Stimulated activated CD4-positive, alpha-beta T cell treated with anti-CD3 and anti-CD28 coated beads, Interleukin-2, amount 100 ng/mL, for 4 hours (primary cell): ENCODE measurements at places on chromosomes 6 and 20.

DNA sequence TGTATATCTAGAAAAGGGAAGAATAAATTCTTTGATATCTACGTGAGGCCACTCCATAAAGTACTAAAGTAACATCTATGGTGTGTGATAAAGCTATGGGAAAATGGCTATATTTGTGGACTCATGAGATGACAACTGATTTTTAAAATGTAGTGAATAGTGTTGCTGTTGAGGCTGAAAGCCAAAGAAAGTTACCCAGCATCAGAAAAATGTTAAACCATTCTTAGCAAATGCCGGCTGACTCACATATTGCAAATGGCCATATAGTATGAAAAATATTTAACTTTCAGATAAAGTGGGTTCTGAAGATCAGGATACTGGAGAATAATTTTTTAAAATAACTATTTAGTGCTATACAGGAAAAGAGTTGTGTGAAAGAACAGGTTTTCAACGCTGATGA, 129.9 kb upstream of the GRIK2 start:
- DNase-seq = no peak

DNA sequence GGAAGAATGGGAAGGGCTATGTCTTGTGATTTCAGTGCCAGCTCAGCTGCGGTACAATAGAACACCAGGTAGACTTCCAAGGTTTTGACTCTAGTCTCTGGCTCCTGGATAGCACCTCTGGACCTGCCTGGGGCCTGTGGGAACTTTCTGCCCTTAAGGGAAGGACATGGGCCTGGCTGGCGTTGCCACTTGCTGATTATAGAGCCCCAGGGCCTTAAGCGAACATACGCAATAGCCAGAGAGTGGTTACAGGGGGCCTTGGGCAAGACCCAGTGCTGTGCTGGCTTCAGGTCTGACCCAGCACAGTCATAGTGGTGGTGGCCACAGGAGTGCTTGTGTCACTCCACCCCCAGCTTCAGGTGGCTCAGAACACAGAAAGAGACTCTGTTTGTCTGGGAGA, 131.1 kb upstream of the COL21A1 start:
- DNase-seq = no peak

DNA sequence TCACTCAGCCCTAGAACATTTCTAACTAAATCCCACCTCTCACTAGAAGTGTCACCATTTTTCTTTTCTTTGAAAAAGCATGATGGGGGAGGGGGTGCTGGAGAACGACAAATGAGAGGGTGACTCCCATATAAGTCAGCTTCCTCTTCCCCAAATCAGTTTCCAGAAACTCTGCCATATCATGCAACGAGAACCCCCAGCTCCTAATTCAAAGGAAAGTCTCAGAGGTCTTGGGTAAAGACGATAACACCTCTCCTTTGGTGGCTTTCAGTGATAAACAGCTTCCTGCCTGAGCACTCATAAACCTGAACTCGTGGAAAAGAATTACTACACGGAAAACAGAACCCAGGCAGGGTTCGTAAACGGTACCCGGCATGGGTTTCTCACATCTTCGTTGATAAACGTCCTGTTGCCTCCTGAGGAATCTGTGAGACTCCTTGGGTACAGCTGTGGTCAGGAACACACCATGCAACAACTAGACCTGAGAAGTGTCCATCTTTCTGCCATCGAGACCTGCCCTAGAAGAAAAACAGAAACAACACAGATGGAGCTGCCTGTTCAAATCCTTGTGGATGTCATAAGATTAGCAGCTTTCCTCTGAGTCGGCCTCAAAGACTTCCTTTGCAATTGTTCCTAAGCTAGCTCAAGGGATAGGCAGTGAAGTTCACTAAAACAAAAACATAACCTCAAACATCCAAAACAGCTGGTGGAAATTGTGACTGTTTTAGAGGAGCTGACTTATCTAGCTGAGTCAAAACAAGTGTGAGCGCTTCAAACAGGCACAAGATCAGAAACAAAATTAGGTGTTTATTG, 185.8 kb upstream of the PRDM1 start:
- peak; percentile 3 for DNase-seq

DNA sequence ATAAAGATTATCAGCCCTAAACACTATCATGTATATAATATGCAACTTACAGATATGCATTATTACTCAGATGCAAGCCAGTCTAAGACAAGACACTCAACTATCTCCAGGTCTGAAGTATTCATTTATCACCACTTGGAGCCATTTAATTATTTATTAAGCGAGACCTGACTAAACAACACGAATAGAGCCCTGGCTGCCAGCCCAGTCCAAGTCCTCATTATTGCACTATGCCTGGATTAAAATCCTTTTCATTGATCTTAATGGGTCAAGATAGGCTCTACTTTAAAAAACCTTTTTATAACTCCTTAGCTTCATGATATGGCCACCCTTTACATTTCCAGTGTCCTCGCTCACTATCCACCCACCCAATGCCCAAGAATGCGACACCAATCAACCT, 183.1 kb upstream of the MARCKS start:
- DNase-seq = no peak

DNA sequence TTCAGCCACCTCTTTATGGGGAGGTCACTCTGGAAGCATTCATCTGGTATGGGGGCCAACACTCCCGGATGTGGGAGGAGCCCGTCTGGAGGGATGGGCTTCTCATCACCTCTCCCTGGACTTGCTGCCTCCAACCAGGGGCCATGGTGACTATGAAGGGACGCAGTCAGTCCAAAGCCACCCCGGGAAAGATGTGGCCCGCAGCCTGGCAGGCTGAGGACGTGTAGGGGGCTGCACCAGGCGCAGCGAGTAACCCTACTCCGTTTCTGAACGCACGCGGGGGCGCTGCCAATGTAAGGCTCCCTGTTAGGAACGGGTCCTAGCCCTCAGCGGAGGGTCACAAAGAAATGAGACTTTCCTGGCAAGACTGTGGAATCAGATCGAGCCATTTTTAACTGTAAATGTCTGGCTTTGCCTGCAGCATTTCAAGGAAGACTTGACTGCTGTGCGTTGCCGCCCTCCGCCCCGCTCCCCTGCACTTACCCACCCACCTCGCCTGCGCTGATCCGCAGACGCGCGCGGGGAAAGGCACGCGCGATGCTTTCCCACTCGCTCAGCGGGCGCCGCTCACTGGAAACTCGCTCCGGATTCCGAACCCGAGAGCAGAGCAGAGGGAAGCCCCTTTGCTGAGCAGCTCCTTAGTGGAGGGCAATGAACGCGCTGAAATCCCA, 55.1 kb downstream of the IL20RA start:
- no peak for DNase-seq

GRCh38 chr6:170434821-170435155, 118.3 kb downstream of the PSMB1 start:
- no peak for DNase-seq

DNA sequence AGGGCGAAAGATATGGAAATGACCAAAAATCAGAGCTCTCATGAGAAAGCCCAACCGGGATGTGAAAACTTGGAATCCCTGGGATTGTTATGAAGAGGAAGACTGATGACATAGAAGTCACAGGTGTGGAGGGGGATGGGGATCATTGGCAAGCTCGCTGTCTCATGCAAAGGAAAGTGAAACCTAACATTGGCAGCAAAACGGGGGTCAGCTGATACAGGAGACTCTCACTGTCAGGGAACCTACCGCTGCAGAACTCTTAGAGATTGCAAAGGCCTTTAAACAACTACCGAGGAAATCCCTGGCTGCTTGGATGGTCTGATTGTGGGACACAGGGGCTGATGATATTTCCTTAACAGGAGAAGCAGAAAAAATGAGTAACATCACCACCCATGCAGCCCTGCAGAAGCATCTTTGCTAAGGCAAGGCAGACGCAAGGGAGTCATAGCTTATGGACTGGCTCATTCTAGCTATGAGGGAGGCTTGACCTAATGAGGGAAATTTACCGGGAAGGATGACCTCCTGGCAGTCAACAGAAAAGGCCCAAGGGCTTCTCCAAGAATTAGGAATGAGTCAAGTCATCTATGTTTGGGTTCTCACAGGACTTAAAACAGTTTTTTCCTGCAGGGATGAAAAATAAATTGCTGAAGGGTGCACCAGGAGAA, 7.0 kb downstream of the MUC21 start:
- peak; percentile 8 for DNase-seq

DNA sequence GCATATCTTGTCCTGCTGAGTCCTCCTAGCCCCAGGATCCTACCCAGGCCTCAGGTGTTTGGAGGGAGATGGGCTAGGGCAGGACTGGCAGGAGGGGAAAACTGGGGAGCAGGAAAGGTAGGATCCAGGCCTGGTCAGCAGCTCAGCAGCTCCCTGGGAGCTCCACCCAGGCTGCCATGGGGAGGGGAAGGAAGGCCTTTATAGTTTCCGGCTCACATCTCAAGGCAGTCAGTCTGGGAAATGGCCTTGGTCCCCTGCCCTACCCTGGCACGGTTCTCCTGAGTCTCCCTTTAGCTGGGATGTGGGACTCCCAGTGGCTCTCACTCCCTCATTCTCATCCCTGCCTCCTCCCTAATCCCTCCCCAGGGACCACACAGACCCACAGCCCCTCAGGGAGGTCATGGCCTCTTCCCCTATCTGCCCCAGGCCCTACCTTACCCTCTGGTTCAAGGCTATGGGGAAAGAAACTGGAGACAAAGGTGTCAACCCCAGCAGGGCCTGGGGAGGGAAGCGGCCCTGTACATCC, 1.6 kb downstream of the SLC44A4 start:
- no peak for DNase-seq

DNA sequence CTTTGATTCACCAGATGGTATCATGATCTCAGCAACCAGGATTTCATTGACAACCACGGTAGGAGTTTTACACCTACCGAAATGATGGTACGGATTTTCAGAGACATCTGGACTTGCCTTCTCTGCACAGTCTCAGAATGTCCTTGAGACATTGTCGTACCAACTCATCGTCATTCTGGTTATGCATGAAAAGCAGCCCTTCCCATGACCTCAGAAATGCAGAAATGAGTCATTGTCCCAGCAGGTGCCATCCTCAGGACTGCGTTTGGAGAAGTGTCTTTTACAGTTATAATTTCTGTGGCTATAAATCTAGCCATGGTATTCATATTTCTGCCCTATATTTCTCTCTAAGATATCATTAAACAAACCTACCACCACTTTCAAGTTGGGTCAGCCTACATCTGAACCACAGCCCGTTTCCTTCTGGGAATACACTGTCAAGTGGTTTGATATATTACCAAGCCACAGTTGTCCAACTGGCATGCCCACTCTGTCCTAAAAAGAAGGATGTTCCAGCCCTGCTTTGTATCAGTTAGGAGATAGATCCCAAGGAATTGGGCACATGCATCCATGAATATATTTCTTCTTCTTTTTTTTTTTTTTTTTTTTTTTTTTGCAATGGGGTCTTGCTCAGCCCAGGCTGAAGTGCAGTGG, 7.5 kb upstream of the BFSP1 start:
- DNase-seq = no peak

- no peak for DNase-seq
These were observed 77.1 kb upstream of the RNF217 start for GRCh38 chr6:124885171-124885570.

DNA sequence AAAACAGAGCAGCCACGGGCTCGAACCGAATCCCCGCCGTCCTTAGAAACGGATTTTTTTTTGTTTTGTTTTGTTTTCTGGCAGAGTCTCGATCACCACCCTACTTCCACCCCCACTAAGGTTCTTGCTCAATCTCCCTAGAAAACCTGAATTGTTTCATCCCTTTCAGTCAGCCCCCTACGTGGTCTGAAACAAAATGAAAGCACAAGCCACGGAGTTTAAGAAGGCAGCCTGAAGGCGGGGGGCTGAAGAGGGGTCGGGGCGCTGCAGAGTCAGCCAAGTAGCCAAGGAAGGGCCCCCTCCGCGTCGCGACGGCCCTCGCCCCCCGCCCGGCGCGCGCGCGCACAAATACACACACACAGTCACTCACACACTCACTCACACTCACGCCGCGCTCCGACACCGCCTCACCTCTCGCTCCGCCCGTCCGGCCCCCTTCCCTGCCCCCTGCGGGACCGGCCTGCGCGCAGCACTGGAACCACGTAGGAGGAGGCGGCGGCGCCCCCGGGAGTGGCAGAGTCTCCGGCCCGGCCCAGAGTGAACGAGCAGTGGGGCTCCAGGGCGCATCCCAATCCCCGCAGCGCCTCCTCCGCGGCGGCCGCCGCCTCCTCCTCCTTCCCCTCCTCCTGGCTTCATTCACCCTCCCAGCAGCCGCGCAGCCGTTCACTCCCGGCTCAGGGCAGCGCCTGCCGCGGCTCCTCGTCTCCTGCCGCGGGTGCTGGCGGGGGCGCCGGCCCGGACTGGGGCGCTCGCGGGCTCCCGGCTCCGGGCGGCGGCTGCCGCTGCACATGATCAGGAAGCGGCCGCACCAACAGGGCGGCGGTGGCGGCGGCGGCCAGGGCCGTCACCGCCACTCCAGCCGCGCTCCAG, 1.4 kb downstream of the ATXN1 start:
- peak; percentile 61 for DNase-seq
